HepG2 (cell line): ENCODE measurements at places on chromosomes 3 and 15. TPM values are rescaled to one million over a fixed set of nuclear protein-coding genes. Genes with fewer than 3 reads are reported as not detected.

DNA sequence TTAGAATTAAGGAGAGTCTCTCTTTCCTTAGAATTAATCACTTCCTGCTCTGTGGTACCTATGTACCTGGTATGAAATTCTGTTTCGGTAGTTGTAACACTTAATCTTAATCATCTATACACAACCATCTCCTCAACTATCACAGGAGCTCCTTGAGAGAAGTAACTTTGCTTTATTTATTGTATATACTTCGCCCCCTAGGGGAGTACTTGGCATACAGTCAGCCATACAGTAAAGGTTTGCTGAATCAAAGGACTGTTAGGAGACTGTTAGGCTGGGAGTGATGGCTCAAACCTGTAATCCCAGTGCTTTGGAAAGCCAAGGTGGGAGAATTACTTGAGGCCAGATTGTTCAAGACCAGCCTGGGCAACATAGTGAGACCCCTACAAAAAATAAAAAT, 44.7 kb downstream of the RORA start:
- no peak for DNase-seq

- no peak for DNase-seq
Measured at GRCh38 chr3:13851997-13852637, 27.8 kb downstream of the WNT7A start.

DNA sequence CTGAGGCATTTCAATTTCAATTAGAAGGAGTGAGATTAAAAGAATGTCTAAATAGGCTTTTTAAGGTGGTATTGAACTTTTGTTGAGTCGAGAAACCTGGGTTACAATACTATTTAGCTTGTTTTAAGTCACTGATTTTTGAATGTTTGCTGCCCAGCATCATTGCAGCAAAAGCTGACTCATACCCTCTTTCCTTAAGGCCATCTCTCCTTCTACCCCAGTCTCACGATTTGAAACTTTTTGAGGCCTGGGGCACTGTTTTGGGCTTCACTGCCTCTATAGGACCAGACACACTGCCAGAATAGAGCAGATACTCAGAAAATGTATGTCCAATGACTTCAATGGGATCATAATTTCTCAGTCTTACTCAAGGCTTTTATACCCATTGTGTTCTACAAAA, 319.6 kb upstream of the TGFBR2 start:
- DNase-seq, result no peak

- no peak for DNase-seq
Measured at GRCh38 chr3:121330634-121331033, 215.2 kb downstream of the POLQ start.

DNA sequence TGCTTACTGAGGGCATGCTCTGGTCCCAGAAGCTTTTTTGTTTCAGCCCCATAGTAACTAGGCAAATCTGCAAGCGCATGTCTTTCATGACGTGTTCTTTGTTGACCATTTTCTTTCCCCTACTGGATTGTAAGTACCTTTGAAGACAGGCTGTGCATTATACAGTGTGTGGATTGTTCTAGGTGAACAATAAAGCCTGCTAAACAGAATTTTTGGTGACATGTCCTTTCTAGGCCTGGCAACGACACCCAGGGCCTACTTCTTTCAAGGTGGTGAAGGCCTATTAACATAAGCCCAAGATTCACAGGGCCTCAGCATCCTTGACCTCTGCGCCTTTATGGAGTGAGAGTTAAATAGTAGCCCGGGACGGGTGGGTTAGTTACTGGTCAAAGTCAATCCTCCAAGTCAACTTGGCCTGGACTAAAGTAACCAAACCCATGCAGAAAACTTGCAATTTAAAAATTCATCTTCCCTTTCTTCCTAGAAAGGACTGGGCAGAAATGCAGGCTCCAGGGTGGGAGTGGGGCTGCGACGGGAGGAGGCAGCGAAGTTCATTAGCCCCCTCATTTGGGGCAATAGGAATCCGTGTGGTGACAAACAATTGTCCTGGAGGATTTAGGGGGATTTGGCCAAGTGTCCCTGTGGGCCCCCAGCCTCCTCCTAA, 37.6 kb upstream of the TRIM71 start:
- DNase-seq, result peak; percentile 79

- no peak for DNase-seq
Measured at GRCh38 chr3:13546667-13547171, 2.2 kb upstream of the FBLN2 start.

DNA sequence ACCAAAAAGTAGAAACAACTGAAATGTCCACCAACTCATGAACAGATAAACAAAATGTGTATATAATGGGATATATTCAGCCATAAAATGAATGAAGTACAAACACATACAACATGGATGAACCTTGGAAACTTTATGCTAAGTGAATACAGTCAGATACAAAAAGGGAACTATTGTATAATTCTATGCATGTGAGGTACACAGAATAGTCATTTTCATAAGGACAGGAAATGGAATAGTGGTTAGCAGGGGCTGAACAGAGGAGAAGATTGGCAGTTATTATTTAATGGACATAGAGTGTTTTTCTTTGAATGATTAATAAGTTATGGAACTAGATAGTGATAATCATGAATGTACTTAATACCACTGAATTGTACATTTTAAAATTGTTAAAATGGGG, 20.0 kb upstream of the TRANK1 start:
- DNase-seq, result no peak

- no peak for DNase-seq
Measured at GRCh38 chr15:35306361-35306981, 221.4 kb upstream of the NANOGP8 start.

GRCh38 chr15:77002954-77003912, 8.3 kb downstream of the PSTPIP1 start:
- DNase-seq, result no peak

- DNase-seq, result no peak
Measured at GRCh38 chr3:116951610-116952009, 242.0 kb downstream of the TUSC7 start.

- no peak for DNase-seq
Measured at GRCh38 chr3:129599607-129600006, 6.9 kb downstream of the PLXND1 start.

- no peak for DNase-seq
Measured at GRCh38 chr3:37456270-37456708, 281.9 kb upstream of the LRRFIP2 start.

GRCh38 chr15:36334059-36334458, 245.4 kb upstream of the CDIN1 start:
- DNase-seq, result no peak

GRCh38 chr3:127036209-127037020, 53.5 kb downstream of the PLXNA1 start:
- no peak for DNase-seq

GRCh38 chr3:151877269-151877668, 3.8 kb downstream of the SUCNR1 start:
- DNase-seq, result no peak

DNA sequence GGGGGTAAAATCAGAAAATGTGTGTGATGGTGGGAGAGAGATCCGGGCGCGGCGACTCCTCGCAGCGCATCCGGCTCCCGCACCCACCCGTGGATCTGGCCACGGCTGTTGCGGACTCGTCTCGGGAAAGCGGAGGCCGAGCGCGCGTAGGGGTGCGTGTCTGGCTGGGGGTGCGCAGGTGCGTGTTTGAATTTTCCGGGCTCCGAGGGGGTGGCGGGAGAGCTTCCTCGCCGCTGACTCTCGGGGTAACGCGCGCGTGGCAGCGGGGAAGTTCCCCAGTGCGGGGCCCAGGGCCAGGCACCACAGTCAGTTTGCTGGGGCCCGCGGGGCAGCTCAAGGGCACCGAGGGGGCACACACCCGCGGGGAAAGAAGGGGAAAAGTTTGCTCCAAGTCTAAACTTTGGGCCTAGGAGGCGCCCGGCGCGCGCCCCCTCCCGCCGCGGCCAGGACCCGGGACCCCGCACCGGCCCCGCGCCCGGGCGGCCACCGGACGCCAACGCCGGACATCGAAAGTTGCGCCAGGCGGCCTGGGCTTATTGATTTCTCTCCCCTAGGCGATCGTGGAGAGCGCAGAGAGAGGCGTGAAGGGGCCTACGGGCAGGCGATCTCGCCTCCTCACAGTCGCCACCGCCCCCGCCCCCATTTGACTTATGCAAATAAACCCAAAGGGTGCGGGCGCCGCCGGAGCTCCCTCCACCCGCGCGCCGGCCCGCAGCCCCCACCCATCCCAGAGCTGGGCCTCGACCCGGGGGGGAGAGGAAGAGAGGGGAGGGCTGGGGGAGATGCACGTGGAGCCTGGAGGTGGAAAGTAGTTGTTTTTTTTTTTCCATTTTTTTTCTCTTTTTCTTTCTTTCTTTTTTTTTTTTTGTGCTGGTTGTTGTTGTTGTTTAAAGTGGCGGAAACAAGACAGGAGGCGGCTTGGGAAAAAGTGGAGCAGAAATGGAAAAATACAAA, 639 bp downstream of the FOXP1 start:
- peak; percentile 75 for DNase-seq

- DNase-seq, result peak; percentile 60
Measured at GRCh38 chr3:105791919-105792786, 76.7 kb downstream of the CBLB start.

DNA sequence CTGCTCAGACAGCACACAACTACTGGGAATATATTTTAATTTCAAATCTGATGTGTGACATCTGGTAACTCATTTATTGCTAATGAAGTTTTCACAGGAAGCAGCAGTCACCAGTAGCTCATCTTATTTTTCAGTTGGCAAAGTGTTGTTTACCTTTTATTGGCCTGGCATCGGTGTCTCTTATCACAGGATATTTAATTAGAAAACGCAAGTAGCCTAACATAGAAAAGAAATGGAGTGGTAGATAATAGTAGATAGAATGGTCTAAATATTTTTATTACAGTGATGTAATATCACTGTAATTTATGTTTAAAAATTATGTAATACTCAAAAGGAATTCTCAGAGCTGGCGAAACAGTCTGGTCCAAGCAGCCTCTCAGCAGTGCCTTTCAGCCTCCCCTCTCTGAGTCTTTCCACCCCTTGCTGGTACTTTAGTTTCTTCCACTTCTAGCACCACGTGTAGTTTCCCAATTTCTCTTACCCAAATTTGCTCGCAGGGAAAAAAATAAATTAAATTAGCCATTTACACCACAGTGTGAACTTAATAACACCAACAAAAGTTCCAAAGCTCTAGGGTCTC, 31.9 kb downstream of the AGTR1 start:
- no peak for DNase-seq

- no peak for DNase-seq
Measured at GRCh38 chr15:98160236-98160635, 199.7 kb downstream of the ARRDC4 start.

KLF13 gene
- total RNA-seq, result 25.1 and 27.8 TPM in 2 replicates

SSUH2 gene
- total RNA-seq, result 36.2 and 38.1 TPM in 2 replicates

XCR1 gene
- total RNA-seq, result not detected in 2 replicates

SPINT1 gene
- total RNA-seq, result 0.45 and 0.49 TPM in 2 replicates

CKMT1B gene
- total RNA-seq, result 0.58 and 0.73 TPM in 2 replicates

ROBO1 gene
- 53.1 and 71.0 TPM in 2 replicates for total RNA-seq

C15orf39 gene
- 13.5 and 17.5 TPM in 2 replicates for total RNA-seq

IL17RB gene
- 62.7 and 130 TPM in 2 replicates for total RNA-seq

CPN2 gene
- total RNA-seq, result 16.3 and 27.7 TPM in 2 replicates

PLSCR4 gene
- 1.5 and 1.8 TPM in 2 replicates for total RNA-seq

LPCAT4 gene
- total RNA-seq, result 2.2 and 8.1 TPM in 2 replicates

NR1I2 gene
- 10.9 and 13.4 TPM in 2 replicates for total RNA-seq

FSIP1 gene
- 0.11 and 0.18 TPM in 2 replicates for total RNA-seq

FRMD4B gene
- 3.3 and 4.4 TPM in 2 replicates for total RNA-seq
